ENCODE measurements at places on chromosomes 11 and 22.

- no peak for DNase-seq
Observed at GRCh38 chr11:60631944-60632343, 67.5 kb upstream of the MS4A8 start.

GRCh38 chr11:69921128-69922014 lies 102.2 kb upstream of the FGF3 start:
- DNase-seq, result no peak

GRCh38 chr22:44879301-44879680 lies 126.9 kb downstream of the ARHGAP8 start:
- DNase-seq, result no peak

- DNase-seq, result no peak
Observed at GRCh38 chr22:41247703-41248102, 7.0 kb upstream of the CHADL start.

- no peak for DNase-seq
Observed at GRCh38 chr22:29435236-29436136, 2.9 kb upstream of the RFPL1 start.

DNA sequence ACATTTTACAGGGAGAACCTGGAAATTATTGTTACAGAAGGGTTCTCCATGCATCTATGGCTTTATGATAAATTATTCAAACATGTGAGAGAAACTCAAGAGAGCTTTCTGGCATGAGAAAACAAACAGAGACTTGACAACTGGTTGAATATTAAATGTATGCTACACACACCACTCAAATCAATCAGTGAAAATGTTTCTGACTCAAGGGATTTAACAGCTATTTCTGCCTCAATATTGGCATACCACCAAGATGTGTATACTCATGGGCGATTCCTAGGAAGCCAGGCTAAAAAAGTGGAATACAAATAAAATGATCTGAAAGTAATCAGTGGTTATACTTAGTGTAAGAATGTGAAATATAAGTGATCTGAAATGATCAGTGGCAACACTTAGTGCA lies 15.8 kb upstream of the OR51T1 start:
- DNase-seq, result no peak

DNA sequence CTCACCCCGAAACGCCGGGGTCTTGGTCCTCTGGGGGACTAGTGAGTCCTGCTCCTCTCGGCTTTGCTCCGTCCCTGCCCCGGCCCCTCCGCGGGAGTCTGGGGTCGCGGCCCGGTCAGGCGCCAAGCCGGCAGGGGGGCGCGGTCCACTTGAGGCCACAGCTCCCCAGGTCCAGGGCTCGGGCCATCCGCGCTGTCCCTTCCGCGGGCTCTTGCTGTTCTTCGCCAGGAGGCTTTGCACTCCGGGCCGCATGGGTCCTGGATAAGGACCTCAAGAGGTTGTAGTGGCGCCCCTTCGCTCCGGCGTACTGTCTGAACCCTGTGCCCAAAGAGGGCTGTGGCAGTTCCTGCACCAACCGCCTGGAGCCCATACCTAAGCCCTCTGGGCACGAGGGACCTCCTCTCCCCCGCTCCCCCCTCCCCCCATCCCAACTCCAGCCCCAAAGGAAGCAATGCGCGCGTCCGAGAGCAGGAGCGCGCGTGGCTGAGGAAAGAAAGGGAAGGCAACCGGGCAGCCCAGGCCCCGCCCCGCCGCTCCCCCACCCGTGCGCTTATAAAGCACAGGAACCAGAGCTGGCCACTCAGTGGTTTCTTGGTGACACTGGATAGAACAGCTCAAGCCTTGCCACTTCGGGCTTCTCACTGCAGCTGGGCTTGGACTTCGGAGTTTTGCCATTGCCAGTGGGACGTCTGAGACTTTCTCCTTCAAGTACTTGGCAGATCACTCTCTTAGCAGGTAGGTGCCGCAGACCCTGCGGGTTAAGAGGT lies at the start of gene ADM:
Gene ADM (plus strand): TSS at position 579 of the 767 bp plus-strand sequence. CDS start 628 bp downstream, outside the sequence.
- DNase-seq, result peak; percentile 51

GRCh38 chr11:130829920-130830511 lies 86.3 kb downstream of the SNX19 start:
- no peak for DNase-seq

DNA sequence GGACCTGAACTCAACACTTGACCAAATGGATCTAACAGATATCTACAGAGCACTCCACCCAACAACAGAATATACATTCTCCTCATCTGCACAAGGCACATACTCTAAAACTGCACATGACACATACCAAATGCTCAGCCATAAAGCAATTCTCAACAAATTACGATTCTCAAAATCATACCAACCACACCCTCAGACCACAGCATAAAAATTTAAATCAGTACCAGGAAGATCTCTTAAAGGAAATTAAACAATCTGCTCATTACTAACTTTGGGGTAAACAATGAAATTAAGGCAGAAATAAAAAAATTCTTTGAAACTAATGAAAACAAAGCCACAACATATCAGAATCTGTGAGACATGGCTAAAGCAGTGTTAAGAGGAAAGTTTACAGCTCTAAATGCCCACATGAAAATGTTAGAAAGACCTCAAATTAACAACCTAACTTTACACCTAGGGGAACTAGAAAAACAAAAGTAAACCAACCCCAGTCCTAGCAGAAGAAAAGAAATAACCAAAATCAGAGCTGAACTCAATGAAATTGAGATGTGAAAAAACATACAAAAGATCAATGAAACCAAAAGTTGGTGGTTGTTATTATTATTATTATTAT lies 37.2 kb downstream of the TMEM123 start:
- no peak for DNase-seq

- DNase-seq, result no peak
Observed at GRCh38 chr22:47914481-47915097, 1152.1 kb downstream of the TBC1D22A start.

DNA sequence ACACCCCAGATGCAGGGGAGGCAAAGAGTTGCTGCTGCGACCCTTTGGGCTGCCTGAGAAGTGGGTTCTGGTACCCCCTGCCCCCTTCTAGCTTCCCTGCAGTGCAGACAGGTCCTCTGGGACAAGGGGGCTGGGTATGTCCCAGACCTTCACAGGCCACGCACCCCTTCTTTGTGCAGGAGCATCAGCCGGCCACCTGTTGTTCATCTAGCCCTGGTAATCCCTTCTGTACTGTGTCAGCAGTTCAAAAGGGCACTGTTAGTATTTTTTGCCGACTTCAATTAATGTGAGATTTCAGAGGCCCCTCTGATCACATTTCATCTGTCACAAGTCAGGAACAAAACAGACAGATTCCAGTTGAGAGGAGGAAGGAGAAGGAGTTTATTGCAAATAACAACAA lies 49.9 kb downstream of the ALX4 start:
- no peak for DNase-seq

GRCh38 chr11:26739366-26740073 lies 17.7 kb upstream of the SLC5A12 start:
- no peak for DNase-seq

DNA sequence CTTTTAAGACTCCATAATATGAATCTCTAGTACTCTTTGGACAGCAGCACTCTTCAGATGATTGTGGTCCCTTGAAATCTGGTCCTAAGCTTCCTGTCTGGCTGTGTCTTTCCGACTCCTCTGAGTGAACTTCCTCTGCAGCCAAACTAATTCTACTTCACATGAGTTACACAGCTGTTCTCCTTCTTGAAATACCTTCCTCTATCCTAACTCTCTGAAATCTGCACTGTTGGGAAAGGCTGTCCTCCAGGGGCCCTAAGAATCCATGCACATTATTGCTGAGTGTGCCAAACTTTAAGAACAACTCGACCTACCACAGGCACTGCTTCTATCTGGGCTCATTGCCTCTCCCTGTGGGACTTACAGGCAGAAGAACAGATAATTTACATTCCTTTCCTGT lies 217.3 kb upstream of the ARHGAP42 start:
- DNase-seq, result no peak

GRCh38 chr11:1263010-1263409 lies 40.1 kb downstream of the MUC5B start:
- DNase-seq, result no peak

GRCh38 chr11:73074319-73074718 lies 67.8 kb downstream of the FCHSD2 start:
- DNase-seq, result no peak

DNA sequence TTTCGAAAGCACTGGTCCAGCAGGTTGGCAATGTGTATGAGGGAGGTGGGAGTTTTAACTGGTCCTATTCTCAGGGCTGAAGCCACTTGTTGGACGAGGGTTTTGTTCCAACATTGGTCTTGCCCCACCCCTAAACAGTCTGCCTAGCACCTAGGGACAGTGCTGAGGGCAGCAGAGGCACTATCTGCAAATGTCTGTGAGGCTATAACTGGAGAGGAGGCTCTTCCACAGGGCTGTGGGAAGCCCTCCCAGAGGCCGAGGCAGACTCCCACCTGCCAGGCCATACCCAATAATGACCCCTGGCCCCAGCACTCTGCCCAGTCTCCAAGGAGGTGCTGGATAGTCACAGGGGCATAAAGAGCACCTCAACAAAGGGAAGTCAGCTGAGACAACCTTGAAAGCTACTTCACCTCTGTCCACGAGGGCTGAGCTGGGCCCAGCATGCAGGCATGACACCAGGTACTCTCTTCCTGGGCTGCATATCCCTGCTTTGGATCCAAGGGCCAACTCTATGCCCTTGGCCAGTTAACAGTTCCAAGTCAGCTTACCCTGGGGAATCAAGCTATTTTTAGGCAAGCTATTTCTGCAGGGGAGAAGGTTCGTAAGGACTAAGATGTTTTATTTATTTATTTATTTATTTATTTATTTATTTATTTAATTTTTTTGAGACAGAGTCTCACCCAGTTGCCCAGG lies 40.2 kb upstream of the SLC25A1 start:
- no peak for DNase-seq

DNA sequence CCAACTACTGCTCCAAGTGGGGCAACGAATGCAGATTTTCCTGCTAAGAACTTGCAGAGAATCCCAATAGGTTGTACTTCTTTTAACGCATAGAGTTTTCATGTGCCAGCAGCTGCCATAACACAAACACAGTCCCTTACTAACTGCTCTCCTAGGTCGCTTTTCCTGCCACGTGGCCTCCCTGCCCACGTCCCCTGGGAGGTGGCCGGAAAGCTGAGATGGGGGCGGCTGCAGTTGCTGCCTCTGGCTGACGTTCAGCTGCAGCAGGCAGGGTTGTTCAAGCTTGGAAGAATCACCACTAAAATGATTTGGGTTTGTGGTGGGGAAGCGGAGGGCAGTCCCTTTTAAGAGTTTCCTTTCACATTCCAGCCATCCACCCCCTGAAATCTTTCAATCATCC lies 39.3 kb downstream of the ZNF202 start:
- DNase-seq, result no peak

DNA sequence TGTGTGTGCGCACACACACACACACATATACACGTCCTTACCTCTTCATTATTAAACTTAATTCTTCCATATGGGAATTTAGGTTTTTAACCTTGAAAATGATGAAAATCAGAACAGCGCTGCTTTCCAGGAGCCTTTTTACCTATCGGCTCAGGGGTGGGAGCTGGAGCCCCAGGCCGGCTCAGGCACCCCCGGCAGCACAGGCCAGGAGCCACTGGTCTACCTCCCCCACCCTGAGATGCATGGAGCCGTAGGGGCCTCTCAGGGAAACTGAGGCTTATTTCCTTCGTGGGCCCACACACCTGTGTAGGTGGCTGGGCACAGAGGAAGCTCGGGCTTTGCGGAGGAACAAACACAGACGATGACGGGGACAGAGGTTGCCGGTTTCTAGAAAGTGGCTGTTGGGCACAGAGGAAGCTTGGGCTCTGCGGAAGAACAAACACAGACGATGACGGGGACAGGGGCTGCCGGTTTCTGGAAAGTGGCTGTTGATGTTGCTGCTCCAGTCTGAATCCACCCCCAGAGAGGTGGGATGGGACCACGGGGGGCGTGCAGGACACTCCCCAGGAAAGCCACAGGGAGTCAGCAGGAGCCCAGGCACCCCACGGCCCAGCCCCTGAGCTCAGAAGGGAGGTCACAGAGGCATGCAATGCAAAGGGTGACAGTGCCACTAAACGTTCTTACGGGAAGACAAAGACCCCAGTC lies 149.4 kb downstream of the BRD1 start:
- DNase-seq, result no peak

DNA sequence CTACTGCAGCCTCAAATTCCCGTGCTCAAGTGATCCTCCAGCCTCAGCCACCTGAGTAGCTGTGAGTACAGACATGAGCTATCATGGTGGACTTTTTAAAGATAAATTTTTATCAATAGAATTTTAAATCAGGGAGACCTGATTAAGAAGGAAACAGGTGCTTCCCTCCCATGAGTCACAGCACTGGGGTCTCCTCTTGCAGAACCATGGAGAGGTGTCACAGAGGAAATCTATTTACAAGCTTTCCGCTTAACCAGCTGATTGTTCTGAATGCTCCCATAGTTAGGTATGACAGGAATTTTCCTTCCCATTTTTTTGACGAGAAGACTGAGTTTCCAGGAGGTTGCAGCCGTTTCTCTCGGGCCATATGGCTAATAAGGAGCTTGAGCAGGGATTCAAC lies 516.1 kb downstream of the MIAT start:
- no peak for DNase-seq

- no peak for DNase-seq
Observed at GRCh38 chr22:43554259-43554636, 142.4 kb downstream of the MPPED1 start.

GRCh38 chr11:12459865-12460444 lies 82.6 kb downstream of the PARVA start:
- DNase-seq, result no peak

- no peak for DNase-seq
Observed at GRCh38 chr22:47367993-47368945, 605.8 kb downstream of the TBC1D22A start.

GRCh38 chr11:69682681-69683326 lies 7.7 kb upstream of the LTO1 start:
- no peak for DNase-seq

DNA sequence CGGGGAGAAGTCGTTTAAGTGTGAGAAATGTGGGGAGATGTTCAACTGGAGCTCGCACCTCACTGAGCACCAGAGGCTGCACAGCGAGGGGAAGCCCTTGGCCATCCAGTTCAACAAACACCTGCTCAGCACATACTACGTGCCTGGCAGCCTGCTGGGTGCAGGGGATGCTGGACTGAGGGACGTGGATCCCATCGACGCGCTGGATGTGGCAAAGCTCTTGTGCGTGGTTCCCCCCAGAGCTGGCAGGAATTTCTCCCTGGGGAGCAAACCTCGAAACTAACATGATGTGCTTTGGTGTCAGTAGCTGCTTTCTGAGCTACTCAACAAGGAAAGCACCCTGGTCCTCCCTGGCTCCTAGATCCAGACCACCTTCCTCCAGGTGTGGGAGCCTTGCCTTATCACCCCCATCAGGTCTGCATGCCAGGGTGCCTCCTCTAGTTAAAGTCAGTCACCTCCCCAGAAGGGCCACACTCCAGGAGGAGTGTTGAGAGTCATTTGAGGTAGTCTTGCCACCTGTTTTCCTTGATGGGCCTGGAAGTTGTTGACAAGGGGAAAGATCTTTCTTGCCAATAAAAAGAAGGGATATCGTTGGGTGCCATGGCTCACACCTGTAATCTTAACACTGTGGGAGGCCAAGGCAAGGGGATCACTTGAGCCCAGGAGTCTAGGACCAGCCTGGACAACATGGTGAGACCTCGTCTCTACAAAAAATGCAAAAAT lies 12.9 kb downstream of the ZNF74 start:
- no peak for DNase-seq

DNA sequence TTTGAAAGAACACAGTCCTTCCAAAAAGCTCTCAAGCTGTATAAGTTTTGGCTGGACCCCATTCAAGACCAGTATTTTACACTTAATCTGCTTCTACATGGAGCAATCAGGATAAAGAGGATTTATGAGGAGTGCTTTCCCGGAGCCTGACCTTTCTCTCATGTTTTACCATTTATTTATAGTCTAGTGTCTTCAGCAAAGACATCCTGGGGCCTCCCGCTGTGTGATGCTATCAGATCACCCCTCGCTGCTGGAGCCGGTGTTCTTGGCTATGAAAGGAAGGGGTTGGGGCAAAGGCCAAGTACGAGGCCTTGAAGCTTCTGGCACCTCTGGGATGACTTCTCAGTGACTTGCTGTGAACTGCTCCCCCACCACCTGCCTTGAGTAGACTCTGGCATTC lies 189.6 kb downstream of the ADAMTS15 start:
- no peak for DNase-seq
